ENCODE measurements at places on chromosomes 4 and X.

- DNase-seq = no peak
Measured at GRCh38 chr4:122625156-122625555, 4.3 kb upstream of the IL21 start.

DNA sequence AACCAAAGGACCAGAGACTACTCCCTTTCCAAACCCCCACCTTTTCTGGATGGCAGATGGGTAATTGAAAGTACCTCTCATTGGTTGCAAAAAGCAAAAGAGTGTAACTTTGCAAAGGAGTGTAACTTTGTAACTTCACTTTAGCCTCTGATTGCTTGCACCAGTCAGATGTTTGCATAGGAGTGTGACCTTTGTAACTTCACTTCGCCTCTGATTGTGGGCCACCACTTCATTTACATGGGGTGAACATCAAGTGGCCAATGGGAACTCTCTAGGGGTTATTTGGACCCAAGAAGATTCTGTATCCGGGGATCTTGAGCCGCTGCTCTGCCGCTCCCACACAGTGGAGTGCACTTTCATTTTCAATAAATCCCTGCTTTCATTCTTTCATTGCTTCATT lies 9.9 kb upstream of the SLC25A43 start:
- DNase-seq = no peak

- DNase-seq = no peak
Measured at GRCh38 chr4:139791681-139792080, 126.1 kb downstream of the MGST2 start.

DNA sequence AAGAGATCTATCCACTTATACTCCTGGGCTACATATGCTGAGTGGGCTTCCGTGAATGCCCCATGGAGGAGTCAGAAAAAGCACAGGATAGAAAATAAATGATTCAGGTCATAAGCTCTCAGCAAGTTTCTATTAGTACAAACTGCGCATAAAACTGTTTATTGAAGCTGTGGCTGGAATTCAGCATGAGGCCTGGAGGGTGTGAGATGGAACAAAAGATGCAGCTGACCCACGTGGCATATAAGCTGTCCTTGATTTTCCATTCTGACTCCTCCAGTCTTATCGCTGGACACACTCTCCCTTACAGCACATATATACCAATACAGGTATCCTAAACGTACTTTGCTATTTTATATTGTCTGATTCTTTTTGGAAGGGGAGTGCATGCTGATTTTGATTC lies 17.9 kb downstream of the GRXCR1 start:
- no peak for DNase-seq

All from RPMI7951 (cell line).